ENCODE measurements at places on chromosomes 3 and 15. TPM values are rescaled to one million over a fixed set of nuclear protein-coding genes. Genes with fewer than 3 reads are reported as not detected.

THSD4 gene
- not detected for polyA plus RNA-seq

DRD3 gene
- polyA plus RNA-seq = 0.15 TPM

TRH gene
- not detected for polyA plus RNA-seq

CMTM8 gene
- polyA plus RNA-seq = 5.8 TPM

LRRC3B gene
- polyA plus RNA-seq = not detected

SLC51A gene
- 0.47 TPM for polyA plus RNA-seq

VWA5B2 gene
- polyA plus RNA-seq = not detected

ROBO2 gene
- not detected for polyA plus RNA-seq

GRCh38 chr15:70815604-70816003 lies 38.4 kb downstream of the LARP6 start:
- no peak for DNase-seq
- no peaks in the 10 kb centered on the region for H3K4me1 ChIP-seq
- no peak overlapping the region for H3K27ac ChIP-seq
- no peaks in the 10 kb centered on the region for H3K27me3 ChIP-seq

- H3K36me3 ChIP-seq = no peaks in the 10 kb centered on the region
- no peaks in the 10 kb centered on the region for H3K27me3 ChIP-seq
- H3K4me1 ChIP-seq = no peaks in the 10 kb centered on the region
- DNase-seq = no peak
These were observed 32.9 kb upstream of the ALG1L2 start for GRCh38 chr3:130048726-130049125.

- H3K27me3 ChIP-seq = no peaks in the 10 kb centered on the region
- DNase-seq = no peak
- H3K36me3 ChIP-seq = no peaks in the 10 kb centered on the region
- H3K4me3 ChIP-seq = no peak overlapping the region
- no peak overlapping the region for H3K27ac ChIP-seq
- peaks cover 4% of the 10 kb centered on the region for H3K4me1 ChIP-seq
These were observed 15.5 kb downstream of the ZNF774 start for GRCh38 chr15:90367576-90367975.

DNA sequence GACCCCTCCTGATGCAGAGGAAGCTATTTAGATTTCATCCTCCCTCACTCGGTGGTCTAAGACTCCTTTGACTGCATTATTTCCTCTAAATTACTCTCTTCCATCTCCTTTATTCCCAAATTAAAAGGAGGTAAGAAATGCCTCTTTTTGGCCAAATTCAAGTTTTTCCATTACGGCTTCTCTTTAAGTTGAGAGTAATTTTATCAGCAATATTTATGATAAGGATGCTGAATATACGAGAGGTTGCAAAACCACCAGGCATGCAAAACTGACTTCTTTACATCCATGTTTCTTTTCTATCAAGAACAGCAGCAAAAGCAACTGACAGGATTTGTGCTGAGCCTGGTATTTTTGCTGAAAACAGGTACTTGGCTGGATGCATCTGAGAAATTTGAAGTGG lies 262.0 kb upstream of the RARB start:
- no peak for DNase-seq
- H3K4me3 ChIP-seq = no peak overlapping the region
- H3K27me3 ChIP-seq = no peaks in the 10 kb centered on the region
- no peaks in the 10 kb centered on the region for H3K36me3 ChIP-seq
- no peak overlapping the region for H3K27ac ChIP-seq

DNA sequence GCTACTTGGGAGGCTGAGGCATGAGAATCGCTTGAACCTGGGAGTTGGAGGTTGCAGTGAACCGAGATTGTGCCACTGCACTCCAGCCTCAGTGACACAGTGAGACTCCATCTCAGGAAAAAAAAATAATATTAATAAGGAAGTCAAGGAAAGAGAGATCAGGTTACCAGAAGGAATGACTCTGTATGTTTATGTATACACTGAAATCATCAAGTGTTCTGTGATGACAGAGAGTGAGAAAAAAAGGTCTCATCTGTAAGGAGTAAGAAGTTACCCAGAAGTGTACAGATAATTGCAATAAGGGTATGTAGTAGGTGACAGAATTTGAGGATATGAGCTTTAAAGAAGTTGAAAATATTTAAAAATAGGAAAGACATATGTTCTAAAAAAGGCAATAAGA lies 4.3 kb upstream of the CCDC50 start:
- no peak for DNase-seq
- H3K36me3 ChIP-seq = no peaks in the 10 kb centered on the region
- H3K4me1 ChIP-seq = peaks cover 5% of the 10 kb centered on the region
- H3K4me3 ChIP-seq = no peak overlapping the region

DNA sequence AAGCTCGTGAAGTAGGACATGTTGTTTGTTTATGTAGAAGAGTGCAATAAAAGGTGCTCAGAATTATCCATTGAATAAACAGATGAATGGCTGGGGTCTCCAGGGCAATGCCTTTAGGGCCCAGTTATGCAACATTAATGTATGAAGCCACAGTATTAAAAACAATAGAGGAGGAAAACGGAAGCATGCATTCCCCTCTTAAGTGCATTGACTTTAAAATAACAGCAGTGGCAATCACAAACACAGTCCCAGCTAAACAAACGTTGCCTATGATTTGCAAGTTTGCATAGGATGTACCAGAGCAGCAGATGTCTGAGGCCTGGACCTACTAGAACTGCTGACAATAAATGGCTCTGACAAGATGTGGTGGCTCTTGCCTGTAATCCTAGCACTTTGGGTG lies 60.6 kb upstream of the GCNT3 start:
- H3K4me3 ChIP-seq = no peak overlapping the region
- H3K4me1 ChIP-seq = no peaks in the 10 kb centered on the region
- no peak for DNase-seq
- no peak overlapping the region for H3K27ac ChIP-seq
- H3K36me3 ChIP-seq = no peaks in the 10 kb centered on the region

DNA sequence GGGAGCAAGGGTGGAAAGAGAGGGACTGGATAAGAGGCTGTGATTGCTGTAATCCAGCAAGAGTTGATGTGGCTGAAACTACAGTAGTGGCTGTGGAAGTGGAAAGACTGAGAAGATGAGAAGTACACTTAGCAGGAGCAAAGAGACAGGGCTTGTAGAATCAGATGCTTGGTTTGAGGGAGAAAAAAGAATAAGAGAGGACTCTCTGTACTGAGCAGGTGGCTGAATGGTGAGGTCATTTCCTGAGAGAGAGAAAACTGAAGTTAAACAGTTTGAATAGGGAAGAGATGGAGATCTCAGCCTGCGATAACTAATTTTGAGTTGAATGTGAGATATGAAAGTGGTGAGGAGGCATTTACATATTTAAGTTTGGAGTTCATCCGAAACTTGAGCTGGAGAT lies 95.8 kb upstream of the SLC25A36 start:
- H3K27me3 ChIP-seq = no peaks in the 10 kb centered on the region
- H3K27ac ChIP-seq = no peak overlapping the region
- H3K4me3 ChIP-seq = no peak overlapping the region
- no peaks in the 10 kb centered on the region for H3K36me3 ChIP-seq
- no peak for DNase-seq

All from CD4-positive, CD25-positive, alpha-beta regulatory T cell (primary cell).